ENCODE measurements at places on chromosomes 1 and 21.
A peak's percentile ranks its signal among the peaks of the same experiment; 100 is the strongest.

DNA sequence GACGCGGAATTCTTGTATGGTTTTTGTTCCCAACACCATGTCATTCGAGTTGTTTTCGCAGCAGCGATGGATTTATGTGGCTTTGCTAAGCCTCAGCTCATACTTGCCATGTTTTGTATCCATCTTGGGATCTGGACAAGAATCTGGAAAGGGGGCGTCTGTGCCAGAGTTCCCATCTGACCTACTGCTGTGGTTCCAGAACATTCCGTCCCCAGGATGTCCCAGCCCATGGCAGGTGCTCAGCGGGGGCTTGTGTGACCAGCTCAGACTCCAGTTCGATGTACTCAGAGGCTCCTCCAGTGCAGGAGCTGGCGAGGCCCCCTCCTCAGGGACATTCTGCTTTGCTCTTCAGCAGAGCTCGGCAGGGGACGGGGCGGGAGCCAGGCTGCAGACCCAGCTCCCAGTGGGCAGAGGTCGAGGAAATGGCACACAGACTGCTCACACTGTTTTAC is 24.0 kb upstream of the ADARB1 start:
- DNase-seq, result no peak

DNA sequence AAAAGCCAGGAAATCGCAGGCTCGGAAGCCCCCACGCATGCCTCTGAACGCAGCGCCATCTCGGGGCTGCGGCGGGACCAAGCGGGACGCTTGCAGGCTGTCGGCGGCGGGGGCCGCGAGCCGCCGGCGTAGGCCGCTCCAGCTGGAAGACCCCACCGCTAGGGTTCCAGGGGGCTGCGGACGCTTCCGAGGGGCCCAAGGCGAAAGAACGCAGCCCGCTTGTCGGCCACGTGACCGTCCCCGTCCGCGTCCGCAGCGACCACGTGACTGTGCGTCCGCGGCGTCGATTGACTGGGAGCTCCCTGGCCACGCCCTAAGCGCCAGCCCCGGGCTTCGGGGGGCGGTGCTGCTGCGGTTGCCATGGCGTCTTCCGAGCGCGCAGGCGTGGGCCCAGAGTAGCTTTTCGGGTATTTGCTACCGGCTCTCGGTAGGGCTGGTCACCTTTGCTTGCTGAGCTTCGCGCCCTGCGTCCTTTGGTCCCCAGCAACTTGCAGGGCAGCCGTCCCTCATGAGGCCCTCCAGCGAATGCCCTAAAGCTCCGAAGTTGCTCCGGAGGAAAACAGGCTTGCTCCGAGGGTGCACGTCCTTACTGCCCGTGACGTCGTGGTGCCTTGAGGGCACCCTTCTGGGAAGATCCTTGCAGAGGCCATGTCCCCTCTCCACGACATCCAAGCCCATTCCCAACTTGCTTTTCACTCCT is 197.2 kb downstream of the DYRK1A start:
- DNase-seq, result peak; percentile 86

GRCh38 chr1:2097386-2098300 is 47.4 kb downstream of the PRKCZ start:
- no peak for DNase-seq

- DNase-seq, result no peak
These were observed 35.6 kb downstream of the LRRIQ3 start for GRCh38 chr1:74162333-74162732.

DNA sequence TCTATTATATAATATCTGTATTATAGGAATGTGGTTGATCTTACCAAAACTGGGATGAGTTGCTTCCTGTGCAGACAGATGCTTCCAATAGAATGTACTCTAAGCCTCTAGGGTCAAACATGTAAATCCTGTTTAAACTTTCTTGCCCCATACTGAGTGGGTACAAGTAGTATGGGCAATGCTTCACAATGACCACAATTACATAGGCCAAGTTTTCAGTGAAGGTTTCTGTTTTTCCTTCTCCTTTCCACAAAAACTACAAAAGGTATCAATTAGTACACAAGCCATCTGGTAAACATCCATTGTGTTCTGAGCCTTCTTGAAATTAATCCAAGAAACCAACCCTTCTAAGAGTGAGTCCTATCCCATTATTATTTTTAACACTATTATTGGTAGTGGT is 16.8 kb downstream of the OTUD7B start:
- DNase-seq, result no peak

DNA sequence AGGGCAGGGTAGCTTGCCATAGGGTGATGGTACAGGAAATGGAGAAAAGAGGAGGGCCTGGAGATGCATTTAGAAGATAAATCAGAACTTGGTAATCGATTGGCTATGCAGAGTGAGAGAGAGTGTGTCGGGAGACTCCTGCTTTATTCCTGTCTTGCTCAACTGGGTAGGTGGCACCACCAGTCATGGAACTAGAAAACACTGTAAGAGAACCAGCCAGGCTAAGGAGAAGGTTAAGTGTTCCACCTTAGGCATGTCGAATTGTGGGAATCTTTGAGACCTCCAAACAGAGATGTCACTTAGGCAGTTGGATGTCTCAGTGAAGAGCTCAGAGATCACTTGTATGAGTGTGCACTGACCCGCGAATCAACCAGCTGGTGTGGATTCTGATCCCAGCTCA is 28.7 kb upstream of the RD3 start:
- no peak for DNase-seq

DNA sequence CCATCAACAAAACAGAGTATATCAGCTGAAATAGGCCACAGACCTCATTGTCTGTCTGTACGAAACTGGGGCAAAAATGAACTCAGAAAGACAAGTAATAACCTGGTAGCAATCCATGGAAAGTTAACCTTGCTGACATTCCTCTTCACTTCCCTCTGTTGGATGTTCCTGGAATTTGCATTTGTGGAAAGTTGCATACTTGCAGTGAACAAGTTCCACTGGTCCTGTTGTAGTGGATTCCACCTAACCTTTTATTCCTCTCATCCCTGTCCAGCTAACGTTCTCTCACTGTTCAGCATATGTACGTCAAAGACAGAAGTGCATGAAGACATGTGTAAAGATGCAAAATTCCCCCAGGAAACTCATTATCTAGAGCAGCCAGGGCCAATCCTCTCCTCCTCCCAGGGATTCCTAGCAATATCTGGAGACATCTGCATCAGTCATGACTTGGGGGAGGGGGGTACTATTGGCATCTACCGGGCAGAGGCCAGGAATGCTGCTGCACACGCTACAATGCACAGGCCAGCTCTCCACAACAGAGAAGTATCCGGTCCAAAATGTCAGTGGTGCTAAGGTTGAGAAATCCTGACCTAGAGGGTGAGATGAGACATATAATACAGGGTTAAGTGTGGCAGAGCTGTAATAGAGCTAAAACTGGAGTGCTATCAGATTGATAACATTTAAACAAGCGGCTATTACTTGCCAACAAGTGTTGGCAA is 8.2 kb downstream of the LPAR3 start:
- DNase-seq, result no peak

GRCh38 chr21:37074197-37074510 is 1.1 kb downstream of the TTC3 start:
- DNase-seq, result no peak

- DNase-seq, result no peak
These were observed 71.7 kb downstream of the TOMM20 start for GRCh38 chr1:235056937-235057336.

DNA sequence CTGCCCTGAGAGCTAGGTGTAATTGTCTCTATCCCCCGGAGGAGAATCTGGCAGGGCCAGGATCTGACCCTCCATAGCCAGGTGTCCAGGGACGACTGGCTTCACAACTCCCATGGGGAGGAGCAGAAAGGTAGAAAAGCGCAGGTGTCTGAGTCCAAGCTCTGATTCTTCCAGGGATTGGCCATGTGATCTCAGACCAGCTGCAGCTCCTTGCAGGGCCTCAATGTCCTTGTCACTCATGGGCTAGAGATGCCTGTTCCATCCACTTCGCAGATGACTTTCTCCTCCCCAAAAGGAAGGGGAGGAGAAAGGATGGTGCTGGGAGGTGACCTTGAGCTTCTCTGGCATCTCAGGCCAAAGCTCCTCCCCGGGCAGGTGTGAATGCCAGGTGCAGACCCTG is 22.7 kb downstream of the HSPG2 start:
- no peak for DNase-seq

DNA sequence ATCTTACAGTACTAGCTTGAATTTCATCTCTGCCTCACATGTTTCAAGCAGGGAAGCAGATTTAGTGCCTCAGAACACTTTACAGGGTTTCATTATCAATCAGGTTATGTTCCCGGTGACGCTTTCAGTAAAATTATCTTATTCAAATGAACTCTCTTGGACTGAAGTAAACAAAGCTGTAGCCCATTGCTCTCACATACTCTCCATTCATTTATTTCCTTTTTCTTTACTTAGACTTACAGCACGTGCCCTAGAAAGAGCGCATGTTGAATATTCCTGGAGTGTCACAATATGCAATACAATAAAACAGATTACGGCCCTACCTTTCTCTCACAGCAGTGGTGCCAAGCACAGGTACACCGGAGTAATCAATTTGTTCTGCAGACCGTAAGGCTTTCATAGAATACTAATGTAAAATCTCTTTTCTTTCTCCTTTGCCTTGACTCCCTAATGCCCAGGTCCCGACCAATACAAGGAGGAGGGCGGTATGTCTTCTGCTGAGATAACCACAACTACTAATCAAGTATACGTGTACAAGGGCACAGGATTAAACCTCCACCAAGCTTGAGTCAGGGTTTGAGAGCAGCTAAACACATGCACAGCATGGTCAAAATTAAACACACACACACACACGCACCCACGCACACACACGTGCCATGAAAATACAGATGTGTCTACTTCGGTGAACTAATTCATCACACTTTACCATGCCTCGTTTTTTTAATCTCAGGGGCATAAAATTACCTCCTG is 62.8 kb downstream of the NRIP1 start:
- DNase-seq, result no peak

DNA sequence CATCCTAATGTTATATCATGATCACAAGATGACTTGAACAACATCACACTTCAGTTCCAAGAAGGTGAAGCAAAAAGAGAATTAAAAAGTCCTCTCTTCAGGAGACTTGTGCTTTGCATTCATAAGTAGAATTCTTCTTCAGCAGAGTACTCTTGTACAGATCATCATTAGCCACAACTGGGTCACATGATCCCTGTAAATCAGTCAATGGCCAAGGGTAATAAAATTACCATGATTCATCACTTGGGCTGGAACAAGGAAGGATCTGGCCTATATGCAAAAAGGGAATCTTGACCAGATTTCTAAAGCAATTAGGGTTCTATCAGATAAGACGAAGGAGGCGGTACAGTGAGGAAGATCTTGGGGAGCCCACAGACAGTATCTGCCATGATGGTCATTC is 458.0 kb upstream of the DEPDC1 start:
- DNase-seq, result no peak

- DNase-seq, result no peak
These were observed 367.6 kb upstream of the VAMP3 start for GRCh38 chr1:7403265-7404045.

GRCh38 chr1:209057083-209057482 is 526.4 kb upstream of the CAMK1G start:
- DNase-seq, result no peak

DNA sequence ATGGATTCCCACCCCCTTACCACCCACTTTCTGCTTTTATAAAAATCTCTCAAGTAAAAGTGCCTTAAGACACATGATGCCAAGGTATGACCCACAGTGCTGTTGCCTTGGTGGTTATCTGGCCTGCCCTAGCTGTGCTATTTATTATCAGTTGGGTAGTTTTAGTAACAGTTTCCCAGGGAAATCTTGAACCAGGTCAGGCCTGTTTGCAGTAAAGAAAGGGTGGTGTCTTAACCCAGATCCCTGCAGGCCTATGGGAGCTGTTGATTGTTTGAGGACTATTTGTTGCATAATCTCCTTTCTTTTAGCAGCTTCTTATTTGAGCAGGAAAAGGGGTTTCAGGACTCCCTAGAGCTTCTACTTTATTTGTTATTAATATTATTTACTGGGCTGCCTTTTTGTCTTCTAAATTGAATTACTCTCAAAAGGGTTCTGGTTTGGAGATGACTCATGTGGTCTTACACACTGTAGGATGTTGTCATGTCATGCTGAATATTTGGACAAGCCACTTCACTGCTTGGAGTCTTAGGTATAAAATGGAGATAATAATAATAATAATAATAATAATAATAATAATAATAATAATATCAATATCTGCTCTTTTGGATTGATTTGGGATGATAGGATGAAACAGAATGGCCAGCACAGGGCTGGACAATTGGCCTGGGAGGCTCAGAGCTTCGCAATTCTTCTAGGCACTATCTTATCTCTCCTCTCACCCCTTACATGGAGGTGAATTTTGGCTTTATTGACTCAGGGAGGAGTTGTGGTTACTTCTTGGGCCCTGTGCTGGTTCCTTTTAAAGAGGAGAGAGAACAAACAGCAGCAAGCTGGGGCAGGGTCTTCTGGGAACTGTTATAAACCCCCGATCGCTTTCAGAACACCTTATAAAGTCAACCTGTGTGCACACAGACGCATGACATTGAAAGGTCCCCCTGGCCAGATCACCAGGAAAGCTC is 252.1 kb downstream of the PRDM2 start:
- no peak for DNase-seq

GRCh38 chr1:30377230-30378002 is 346.0 kb downstream of the MATN1 start:
- DNase-seq, result no peak

DNA sequence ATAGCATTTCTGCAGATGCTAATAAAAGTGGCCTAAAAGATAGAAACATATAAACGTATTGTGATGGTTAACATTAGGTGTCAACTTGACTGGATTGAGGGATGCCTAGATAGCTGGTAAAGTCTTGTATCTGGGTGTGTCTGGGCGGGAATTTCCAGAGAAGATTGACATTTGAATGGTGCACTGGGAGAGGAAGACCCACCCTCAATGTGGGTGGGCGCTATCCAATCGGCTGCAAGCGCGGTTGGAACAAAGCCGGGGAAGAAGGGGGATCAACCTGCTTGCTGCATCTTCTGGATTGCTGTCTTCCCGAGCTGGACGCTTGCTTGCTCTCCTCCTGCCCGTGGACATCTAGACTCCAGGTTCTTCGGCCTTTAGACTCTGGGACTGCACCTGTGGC is 114.0 kb upstream of the ZNF644 start:
- no peak for DNase-seq

GRCh38 chr1:81550753-81551152 is 250.0 kb upstream of the ADGRL2 start:
- DNase-seq, result no peak

DNA sequence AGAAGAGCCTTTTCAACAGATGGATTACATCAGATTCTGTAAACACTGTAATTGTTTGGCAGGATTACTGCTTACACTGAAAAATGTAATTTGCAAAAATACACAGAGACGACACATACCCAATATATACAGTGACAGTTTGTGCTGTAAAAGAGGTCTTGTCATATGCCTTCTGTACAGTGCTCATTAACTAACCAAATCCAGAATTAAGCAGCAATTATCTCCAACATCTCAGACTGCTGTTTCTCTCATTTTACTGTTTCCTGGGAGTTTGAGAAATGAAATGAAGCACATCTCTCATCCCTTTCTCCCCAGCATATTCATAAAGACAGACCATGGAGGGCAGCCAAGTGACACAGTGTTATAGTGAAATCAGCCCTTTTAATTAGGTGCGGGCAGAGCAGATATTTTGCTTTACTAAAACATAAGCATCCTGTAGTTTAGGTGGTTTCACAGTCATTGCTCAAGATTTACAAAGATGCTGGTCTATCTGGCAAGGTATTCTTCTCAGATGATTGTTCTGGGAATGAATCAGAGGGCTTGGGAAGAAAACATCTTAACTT is 618.4 kb upstream of the USP24 start:
- no peak for DNase-seq
